ENCODE measurements at places on chromosomes 7 and 10. TPM values are rescaled to one million over a fixed set of nuclear protein-coding genes. Genes with fewer than 3 reads are reported as not detected.
A peak's percentile ranks its signal among the peaks of the same experiment; 100 is the strongest.

- no peak overlapping the region for H3K27ac ChIP-seq
- no peaks in the 10 kb centered on the region for H3K36me3 ChIP-seq
- no peaks in the 10 kb centered on the region for H3K27me3 ChIP-seq
- H3K4me3 ChIP-seq: no peak overlapping the region
- DNase-seq: no peak
- no peaks in the 10 kb centered on the region for H3K4me1 ChIP-seq
Measured at GRCh38 chr10:129224065-129224464, 243.0 kb upstream of the MGMT start.

DNA sequence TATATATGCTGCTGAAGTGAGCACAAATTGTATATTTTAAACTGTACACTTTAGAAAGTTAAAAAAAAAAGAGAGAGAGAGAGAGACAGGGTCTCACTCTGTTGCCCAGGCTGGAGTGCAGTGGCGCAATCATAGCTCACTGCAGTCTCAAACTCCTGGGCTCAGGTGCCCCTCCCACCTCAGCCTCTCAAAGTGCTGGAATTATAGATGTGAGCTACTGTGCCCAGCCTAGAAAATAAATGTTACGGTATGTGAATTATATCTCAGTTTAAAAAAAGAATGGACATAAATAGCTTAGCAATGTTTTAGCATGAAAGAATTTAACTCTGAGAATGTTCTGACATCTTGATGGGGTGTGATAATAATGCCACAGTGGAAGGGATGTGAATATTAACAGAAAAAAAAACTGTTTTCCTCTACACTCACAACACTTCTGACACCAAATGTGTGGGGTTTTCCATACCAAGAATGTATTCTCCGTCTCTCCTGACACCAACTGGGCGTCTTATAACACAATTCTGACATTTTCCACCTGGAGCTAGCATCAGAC is 162.1 kb downstream of the PLCE1 start:
- H3K4me3 ChIP-seq: no peak overlapping the region
- no peak for DNase-seq
- peaks cover 16% of the 10 kb centered on the region for H3K4me1 ChIP-seq
- peak overlapping the region; percentile 34 for H3K27ac ChIP-seq
- no peaks in the 10 kb centered on the region for H3K27me3 ChIP-seq
- no peaks in the 10 kb centered on the region for H3K36me3 ChIP-seq

SPDYE8 gene
- total RNA-seq: not detected

DNA sequence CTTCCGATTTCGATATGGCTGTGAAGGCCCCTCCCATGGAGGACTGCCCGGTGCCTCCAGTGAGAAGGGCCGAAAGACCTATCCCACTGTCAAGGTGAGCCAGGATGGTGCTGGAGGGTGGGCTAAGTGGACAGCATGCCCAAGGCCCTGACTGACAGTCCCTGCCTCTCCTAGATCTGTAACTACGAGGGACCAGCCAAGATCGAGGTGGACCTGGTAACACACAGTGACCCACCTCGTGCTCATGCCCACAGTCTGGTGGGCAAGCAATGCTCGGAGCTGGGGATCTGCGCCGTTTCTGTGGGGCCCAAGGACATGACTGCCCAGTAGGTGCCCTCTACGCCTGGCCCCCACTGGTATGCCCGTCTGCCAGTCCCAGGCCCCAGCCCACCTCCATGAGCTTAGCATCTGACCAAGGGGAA is 1.2 kb downstream of the NFKB2 start:
- DNase-seq: no peak
- H3K27ac ChIP-seq: no peak overlapping the region
- H3K27me3 ChIP-seq: no peaks in the 10 kb centered on the region
- H3K36me3 ChIP-seq: peaks cover 23% of the 10 kb centered on the region

DNA sequence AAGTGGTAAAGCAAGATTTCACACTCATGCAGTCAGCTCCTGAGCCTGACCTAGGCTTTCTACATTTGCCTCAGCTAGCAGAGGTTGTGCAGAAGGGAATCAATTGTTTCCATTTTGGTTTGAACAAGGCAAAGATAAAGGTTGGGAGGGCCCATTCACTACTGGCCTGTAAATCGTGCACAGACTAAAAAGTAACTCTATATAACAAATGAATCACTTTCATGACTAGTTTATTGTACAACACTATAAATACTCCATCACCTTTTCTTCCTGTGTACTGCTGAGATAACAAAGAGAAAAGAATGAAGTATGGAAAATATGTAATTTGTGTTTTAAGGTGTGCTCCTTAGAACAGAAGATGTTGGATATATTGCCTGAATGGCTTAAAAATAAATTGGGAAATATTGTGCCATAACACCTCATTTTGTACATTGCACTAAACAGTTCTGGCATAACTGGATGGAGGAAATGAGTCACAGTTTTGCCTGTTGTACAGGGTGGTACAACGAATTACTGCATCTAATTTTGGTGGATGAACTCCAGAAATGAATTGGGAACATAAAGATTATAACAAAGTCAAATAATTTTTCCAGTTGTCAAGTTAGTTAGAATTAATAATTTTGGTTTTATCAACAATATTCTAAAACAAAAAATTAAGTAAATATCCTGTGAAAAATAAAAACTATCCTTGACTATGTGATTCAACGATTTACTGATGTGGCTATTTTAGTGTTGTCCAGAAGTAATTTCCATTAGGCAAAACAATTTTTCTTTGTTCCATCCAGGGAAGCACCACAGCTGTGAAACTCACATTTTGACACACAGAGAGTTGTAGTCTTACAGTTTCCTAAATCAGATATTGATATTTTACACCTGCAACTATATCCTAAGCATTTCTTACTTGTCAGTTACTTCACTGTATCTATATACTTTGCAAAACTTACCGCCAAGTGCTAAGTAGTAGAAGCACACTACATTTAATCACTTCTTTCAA is 18.0 kb downstream of the SEMA3C start:
- peaks cover 15% of the 10 kb centered on the region for H3K4me1 ChIP-seq
- no peaks in the 10 kb centered on the region for H3K36me3 ChIP-seq
- no peak overlapping the region for H3K27ac ChIP-seq
- no peaks in the 10 kb centered on the region for H3K27me3 ChIP-seq
- DNase-seq: no peak

DNA sequence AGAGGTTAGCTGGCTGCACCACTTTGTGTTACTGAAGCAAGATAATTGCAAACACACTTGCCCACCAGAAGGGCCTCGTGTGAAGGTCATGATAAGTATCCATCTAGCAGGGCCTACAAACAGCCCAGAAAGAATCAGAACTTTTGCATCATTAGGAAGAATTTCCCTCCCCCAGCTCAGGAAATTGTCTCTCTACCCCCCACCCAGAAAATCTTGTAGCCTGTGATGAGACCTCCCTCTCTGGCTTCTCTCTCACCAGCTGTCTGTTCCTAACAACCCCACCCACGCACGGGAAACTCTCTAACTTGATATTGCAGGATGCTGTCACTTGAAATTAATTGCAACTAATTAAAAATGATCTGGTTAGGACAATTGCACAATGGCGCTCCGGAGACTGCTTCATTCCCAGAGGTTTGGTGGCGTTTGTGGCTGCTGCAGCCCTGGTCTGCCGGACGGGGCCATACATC is 34.5 kb downstream of the ZNF503 start:
- no peak overlapping the region for H3K4me3 ChIP-seq
- peaks cover 16% of the 10 kb centered on the region for H3K27me3 ChIP-seq
- H3K27ac ChIP-seq: no peak overlapping the region
- no peaks in the 10 kb centered on the region for H3K4me1 ChIP-seq
- H3K36me3 ChIP-seq: no peaks in the 10 kb centered on the region

- H3K27me3 ChIP-seq: peaks cover 98% of the 10 kb centered on the region
- no peaks in the 10 kb centered on the region for H3K36me3 ChIP-seq
- H3K4me1 ChIP-seq: peaks cover 27% of the 10 kb centered on the region
- H3K27ac ChIP-seq: no peak overlapping the region
- no peak for DNase-seq
Measured at GRCh38 chr7:157682064-157682945, 345.5 kb downstream of the DNAJB6 start.

- no peaks in the 10 kb centered on the region for H3K27me3 ChIP-seq
- H3K4me1 ChIP-seq: peaks cover 21% of the 10 kb centered on the region
- no peaks in the 10 kb centered on the region for H3K36me3 ChIP-seq
Measured at GRCh38 chr7:17558558-17559332, 260.3 kb downstream of the AHR start.

Data from left ventricle myocardium inferior (tissue), 1 donor.